ENCODE measurements at places on chromosomes 7 and 10. TPM values are rescaled to one million over a fixed set of nuclear protein-coding genes. Genes with fewer than 3 reads are reported as not detected.

DNA sequence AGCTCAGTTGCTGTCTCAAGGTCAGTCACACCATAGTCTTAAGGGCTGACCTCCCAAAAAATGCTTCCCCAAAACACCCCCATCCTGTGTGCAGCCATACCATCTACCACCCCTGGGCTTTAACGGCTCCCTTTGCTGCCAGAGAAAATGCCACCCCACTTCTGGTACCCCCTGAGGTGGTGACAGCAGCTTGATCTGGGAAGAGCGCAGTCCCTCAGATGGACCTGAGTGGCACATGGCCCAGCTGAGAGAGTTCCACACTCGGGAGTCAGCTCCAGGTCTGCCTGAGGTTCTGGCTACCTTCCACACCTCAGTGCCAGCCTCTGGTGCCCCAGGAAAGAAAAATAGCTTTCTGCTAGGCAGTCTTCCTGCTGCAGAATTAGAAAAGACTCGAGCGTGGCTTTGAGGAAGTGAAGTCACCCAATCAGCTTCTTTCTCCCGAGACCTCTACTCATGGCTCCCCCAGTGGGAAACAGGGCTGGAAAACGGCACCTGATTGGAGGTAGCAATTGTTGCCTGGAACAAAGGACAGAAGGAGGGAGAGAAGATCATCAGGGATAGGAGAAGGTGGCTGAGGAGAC is 151.7 kb downstream of the ARHGAP21 start:
- no peak for DNase-seq

- DNase-seq: no peak
Measured at GRCh38 chr7:99679032-99679399, 780 bp downstream of the CYP3A5 start.

GRCh38 chr7:125592331-125592730 is 662.7 kb upstream of the POT1 start:
- DNase-seq: no peak

The KCNMA1 gene
- total RNA-seq: 86.2 TPM

DNA sequence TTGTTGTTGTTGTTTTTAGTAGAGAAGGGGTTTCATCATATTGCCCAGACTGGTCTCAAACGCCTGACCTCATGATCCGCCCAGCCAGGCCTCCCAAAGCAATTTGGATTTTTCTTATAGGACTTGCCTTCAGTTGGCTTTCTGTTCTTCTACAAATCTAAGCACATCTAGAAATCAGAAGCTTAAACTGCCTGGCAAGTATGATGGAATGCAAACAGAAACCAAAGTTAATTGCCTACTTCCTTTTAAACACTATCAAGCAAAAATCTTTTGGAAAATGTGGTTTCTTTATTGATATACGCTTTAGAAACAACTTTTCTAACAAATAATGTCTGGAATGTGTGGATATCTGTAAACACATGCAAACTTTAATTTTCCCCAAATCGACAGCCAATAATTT is 64.9 kb downstream of the USP6NL start:
- no peak for DNase-seq

DNA sequence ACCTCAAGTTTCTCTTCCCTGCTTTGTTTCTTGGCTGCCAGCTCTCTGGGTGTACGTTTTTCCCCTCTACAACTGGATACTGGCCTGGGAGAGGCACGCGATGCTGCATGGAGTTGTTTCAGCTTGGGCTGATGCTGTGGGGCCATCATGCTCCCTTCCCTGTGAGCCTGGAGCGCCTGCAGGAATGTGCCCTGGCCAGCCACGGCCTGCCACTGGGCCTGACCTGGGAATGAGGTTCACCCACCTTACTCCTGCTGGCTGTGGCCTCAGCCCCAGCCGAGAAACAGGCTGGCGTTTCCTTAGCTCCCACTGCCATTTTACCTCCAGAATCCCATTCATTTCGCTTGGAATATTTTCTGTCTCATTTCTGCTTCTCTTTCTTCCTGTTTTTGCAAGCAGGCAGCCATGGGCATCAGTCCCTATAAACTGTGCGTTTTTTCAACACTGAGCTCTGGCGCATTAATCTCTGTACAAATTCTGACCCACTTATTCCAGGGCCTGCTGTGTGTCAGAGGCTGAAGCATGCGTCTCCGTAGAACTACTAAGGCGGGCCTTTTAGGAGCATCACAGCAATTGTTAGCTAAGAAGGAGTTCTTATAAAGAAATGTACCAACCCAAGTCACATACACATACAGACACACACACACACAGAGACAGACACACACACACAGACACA is 57.9 kb downstream of the GATA3 start:
- DNase-seq: no peak

The ABCB4 gene
- total RNA-seq: not detected

The ACSL5 gene
- total RNA-seq: 30.6 TPM

DNA sequence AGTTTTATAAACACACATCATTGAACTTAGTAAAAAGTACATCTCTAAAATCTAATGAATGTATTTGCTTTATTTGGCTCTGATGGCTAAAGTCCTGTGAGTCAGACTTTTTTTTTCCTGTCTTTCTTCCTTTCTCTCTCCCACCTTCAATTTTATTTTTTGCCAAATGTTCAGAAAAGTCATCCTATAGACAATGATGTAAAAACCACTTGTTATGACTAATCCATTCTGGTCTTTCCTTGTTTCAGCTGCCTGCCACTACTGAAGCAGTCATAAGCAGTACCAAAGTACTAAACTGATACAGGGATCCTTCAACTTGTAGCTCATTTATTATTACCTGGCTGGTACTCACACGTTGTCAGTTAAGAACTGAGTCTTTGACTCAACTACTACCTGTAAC is 23.9 kb downstream of the HECTD2 start:
- no peak for DNase-seq

The CYP2E1 gene
- 0.69 TPM for total RNA-seq

The NYAP1 gene
- 0.51 TPM for total RNA-seq

GRCh38 chr7:6436385-6436685 is 11.4 kb downstream of the DAGLB start:
- no peak for DNase-seq

GRCh38 chr10:79610601-79611191 is at the start of gene SFTPA1:
SFTPA1 (plus strand) TSS chr10:79610939; CDS start chr10:79611826, 887 bp downstream.
- DNase-seq: no peak

The C10orf120 gene
- total RNA-seq: not detected

The ANKRD22 gene
- not detected for total RNA-seq

The CDNF gene
- total RNA-seq: 2.6 TPM

The CAPZA2 gene
- total RNA-seq: 245 TPM

- DNase-seq: no peak
Measured at GRCh38 chr7:52565974-52566373, 469.5 kb upstream of the POM121L12 start.

The ARL5B gene
- 9.4 TPM for total RNA-seq

- no peak for DNase-seq
Measured at GRCh38 chr7:78115876-78116275, 317.3 kb downstream of the PHTF2 start.

DNA sequence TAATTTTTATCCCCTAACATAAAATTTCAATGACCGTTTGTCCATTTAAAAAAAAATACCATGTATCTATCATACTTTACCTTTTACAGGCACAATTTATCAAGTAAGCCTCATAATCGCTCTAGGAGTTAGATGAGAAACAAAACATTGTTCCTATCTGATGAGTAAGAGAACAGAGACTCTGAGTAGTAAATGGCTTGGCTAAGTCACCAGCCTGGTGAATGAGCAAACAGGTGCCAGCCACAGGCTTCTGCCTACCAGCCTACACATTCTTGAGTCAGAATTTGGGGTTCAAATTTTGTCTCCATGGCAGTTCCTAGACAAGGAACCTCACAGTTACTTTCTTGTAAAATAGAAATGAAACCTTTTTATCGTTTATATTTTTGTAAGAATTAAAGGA is 235.4 kb downstream of the HGF start:
- DNase-seq: no peak

The KCP gene
- total RNA-seq: 0.18 TPM

The SEMA3C gene
- total RNA-seq: 34.8 TPM
